ENCODE measurements at places on chromosomes 1 and 21. TPM values are rescaled to one million over a fixed set of nuclear protein-coding genes. Genes with fewer than 3 reads are reported as not detected.

The FCRLA gene
- not detected for total RNA-seq

The GBP7 gene
- total RNA-seq, result not detected

The SLC66A1 gene
- 21.7 TPM for total RNA-seq

The WDTC1 gene
- 7.0 TPM for total RNA-seq

The LMOD1 gene
- not detected for total RNA-seq

The PPM1J gene
- total RNA-seq, result 1.3 TPM

The RGSL1 gene
- total RNA-seq, result not detected

The IRF6 gene
- total RNA-seq, result 0.05 TPM

The CYP4A11 gene
- total RNA-seq, result not detected

The BMP8B gene
- total RNA-seq, result 5.2 TPM

The IRF2BP2 gene
- 98.9 TPM for total RNA-seq

The RAB3B gene
- 10.4 TPM for total RNA-seq

The AIRE gene
- not detected for total RNA-seq

The KCNJ9 gene
- not detected for total RNA-seq

All from A549 treated with ZK216348 at 1 μM for 4 hours (cell line).